Lower leg skin (tissue), 4 donors: ENCODE measurements at places on chromosomes 3 and 15. TPM values are rescaled to one million over a fixed set of nuclear protein-coding genes. Genes with fewer than 3 reads are reported as not detected.

The RBMS3 gene
- total RNA-seq, result 12.9 TPM

GRCh38 chr3:141894524-141895176, 18.2 kb downstream of the ATP1B3 start:
- DNase-seq, result no peak

The CASR gene
- not detected for total RNA-seq

- no peak for DNase-seq
Observed at GRCh38 chr15:88539441-88539840, 7.0 kb downstream of the DET1 start.

GRCh38 chr15:91863621-91864255, 10.2 kb downstream of the SLCO3A1 start:
- DNase-seq, result no peak
